ENCODE measurements at places on chromosomes 4 and X.

- DNase-seq = no peak
Measured at GRCh38 chr4:93436000-93436626, 392.4 kb upstream of the ATOH1 start.

- DNase-seq = no peak
Measured at GRCh38 chr4:122861172-122861943, 34.7 kb downstream of the FGF2 start.

- no peak for DNase-seq
Measured at GRCh38 chr4:17760626-17761025, 20.8 kb downstream of the FAM184B start.

- DNase-seq = no peak
Measured at GRCh38 chrX:2610246-2611170, 80.6 kb upstream of the CD99 start.

GRCh38 chrX:70336767-70337166 lies 46.9 kb downstream of the KIF4A start:
- no peak for DNase-seq
